ENCODE measurements at places on chromosomes 11 and 22.

DNA sequence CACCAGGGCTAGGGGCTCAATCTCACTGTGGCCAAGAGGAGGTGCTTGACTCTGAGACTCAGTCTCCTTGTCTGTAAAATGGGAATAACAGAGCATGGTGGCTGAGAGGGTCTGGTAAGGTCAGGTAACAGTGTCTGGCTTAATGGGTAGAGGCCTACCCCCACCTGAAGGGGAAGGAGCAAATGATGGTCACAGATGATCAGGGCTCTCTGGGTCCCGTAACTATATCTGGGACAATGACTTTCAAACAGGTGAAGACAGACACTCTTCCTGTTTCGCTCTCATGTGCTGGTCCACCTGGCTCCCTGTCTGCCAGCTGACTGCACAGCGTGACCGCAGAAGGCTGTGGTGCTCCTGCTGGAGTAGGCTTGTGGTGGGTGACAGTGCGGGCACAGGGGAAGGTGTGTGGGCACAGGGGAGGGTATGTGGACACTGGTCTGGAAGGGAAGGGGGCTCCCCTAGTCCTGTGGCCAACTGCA, 4.0 kb downstream of the A4GALT start:
- DNase-seq: no peak

DNA sequence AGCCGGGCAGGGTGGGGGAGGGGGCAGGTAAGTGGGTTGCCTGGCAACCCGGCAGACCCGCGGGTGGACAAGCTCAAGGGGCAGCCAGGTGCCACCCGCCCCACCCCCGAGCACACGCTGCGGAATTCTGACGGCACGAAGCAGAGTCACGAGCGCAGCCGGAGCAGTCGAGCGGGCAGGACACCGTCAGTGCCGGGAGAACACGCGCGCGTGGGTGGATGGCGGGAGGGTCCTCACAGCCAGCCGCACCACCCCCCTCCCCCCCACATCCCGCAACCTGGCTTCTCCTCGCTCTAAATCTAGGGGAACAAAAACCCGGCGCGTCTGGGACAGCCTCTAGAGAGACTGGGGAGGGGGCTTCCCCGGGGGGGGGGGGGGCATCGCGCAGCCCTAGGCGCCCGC, 133.1 kb upstream of the HSD17B12 start:
- DNase-seq: peak; percentile 30

GRCh38 chr11:87019613-87020271, 18.0 kb upstream of the TMEM135 start:
- DNase-seq: no peak

DNA sequence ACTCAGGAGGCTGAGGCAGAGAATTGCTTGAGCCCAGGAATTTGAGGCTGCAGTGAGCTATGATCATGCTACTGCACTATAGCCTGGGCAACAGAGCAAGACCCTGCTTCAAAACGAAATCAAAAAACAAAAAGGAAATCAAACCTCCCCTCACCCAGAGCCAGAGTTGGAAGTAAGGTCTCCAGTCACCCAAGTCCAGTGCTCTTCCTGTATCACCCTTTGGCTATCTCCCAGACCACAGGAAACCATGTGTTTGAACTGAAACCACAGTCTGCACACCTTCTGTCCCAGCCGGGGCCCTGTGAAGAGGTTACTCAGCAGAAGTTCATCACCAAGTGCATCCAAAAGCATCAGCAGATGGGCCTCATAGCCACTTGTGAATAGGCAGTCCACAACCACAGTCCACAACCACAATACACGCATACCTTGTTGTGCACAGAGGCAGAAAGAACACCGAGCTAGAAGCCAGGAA, 4.6 kb downstream of the MYH9 start:
- no peak for DNase-seq

DNA sequence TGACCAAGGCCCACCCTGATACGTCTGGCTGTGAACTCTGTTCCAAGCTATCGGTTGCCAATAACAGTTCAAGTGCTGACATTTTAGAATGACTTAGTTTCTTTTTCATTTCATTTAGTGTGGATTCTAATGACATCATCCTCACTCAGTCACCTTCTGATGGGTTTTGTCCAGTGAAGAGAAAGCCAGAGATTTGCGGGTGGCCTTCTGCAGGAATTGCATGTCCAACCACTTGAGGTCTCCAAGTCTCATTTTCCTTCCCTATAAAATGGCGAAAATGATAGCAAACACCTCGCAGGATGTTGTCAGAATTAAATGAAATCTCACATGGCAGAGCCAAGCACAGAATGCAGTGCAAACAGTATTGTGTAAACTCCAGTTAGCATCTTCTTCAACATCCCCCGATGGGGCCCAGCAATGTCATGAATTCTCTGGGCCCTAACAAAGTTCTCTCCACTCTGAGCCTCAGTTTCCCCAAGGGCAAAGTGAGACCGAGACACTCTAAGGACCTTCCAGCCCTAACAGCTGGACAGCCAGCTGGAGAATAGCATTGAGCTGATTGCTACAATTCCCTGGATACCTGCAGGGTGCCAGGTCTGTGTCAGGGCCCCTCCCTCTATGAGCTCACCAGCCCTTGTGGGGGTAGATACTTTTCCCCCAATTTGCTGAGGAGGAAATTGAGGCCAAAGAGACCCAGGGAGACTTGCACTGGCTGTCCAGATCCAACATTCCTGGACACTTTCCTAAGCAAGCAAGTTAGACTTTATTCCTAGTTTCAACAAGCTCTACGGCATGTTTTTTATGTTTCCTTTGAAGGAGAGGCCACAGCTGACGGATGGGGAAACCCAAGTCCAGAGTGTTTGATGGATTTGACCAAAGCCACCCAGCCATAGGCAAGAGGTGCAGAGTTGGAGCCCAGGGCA, 286.7 kb downstream of the MN1 start:
- DNase-seq: peak; percentile 82

DNA sequence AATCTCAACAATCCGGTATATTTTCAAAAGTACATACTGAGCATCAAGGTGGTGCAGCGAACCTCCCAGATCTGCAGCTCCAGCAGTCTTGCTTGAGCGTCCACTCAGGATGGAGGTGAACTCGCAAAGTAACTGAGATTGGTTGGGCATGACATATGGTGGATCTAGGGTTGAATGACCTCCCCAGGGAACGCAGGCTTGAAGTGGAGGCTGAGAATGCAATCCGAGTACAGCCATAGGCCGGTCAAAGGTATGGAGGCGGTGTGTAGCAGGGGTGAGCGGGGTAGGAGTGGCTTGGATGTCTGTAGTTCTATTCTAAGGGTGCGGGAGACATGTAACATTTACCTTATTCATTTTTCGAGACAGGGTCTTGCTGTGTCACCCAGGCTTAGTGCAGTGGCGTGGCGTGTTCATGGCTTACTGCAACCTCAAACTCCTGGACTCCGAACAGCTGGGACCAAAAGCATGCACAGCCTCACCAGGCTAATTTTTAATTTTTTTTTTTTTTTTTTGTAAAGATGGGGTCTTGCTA, 631 bp upstream of the C22orf39 start:
- peak; percentile 75 for DNase-seq

GRCh38 chr11:12705874-12706273, 31.7 kb downstream of the TEAD1 start:
- DNase-seq: no peak

- no peak for DNase-seq
These were observed 411 bp upstream of the EXPH5 start for GRCh38 chr11:108593923-108594434.

DNA sequence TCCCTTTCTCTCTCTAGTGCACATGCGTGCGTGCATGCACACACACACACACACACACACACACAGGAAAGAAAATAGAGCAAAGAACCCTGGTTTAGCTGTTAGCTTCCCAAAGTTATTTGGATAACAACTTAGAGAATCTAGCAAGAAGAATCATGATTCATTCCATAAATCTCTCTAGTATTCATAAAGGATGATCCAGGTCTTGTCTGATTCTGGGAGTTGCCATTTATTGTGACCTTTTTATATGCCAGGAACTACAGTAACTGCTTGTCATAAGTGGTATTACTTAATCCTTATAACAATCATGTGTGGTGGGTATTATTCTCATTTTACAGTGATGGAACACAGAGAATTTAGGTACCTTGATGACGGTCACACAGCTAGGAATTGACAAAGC, 141.5 kb upstream of the MTMR2 start:
- no peak for DNase-seq

- DNase-seq: peak; percentile 37
These were observed 106.3 kb downstream of the KCNQ1 start for GRCh38 chr11:2551131-2551530.

Measured in right hindlimb (tissue), 1 donor.